ENCODE measurements at places on chromosomes 13 and 19.

- DNase-seq, result no peak
Measured at GRCh38 chr19:4206818-4207484, 22.4 kb upstream of the EBI3 start.

GRCh38 chr19:20928371-20928770 lies 5.3 kb downstream of the ZNF85 start:
- DNase-seq, result no peak

DNA sequence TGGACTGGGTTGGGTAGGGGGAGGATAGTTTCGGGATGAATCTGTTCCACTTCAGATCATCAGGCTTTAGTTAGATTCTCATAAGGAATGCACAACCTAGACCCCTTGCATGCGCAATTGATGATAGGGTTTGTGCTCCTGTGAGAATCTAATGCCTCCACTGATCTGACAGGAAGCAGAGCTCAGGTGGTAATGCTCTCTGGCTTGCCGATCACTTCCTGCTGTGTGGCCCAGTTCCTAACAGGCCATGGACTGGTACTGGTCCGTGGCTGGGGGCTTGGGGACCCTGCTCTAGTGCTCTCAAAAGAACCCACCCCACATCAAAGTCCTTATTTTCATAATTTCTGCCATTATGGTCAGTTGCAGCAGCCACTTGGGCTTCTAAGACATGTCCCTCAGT lies 30.1 kb downstream of the DNAJC3 start:
- no peak for DNase-seq

GRCh38 chr13:71613066-71613745 lies 253.8 kb downstream of the DACH1 start:
- no peak for DNase-seq

DNA sequence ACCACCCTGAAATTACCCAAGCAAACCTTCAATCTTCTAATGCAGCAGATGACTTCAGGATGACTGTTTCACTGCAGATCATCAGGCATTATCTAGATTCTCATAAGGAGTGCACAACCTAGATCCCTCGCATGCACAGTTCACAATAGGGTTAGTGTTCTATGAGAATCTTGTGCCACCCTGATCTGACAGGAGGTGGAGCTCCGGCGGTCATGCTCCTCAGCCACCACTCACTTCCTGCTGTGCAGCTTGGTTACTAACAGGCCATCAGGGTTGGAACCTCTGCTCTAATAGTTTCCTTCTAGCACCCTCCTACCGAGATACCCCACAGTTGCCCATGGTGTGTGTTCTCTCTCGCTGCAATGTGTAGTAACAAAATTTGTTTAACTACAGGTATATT lies 442.8 kb downstream of the FGF14 start:
- DNase-seq, result no peak

DNA sequence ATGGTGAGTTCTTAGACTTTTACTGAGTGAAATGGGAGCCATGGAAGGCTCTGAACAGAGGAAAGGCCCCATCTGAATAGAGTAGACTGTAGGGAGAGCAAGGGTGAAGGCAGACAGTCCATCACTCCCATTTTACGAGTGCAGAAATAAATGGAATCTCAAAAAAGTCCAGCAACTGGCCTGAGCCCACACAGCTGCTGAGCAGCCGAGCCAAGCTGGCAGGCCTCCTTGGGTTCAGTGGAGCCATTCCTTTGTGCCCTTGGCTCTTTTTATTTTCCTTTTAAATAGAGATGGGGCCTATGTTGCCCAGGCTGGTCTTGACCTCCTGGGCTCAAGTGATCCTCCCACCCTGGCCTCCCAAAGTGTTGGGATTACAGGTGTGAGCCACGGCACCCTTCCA lies 1.0 kb upstream of the MYH14 start:
- DNase-seq, result no peak

GRCh38 chr19:31072451-31072850 lies 276.8 kb downstream of the TSHZ3 start:
- DNase-seq, result no peak

DNA sequence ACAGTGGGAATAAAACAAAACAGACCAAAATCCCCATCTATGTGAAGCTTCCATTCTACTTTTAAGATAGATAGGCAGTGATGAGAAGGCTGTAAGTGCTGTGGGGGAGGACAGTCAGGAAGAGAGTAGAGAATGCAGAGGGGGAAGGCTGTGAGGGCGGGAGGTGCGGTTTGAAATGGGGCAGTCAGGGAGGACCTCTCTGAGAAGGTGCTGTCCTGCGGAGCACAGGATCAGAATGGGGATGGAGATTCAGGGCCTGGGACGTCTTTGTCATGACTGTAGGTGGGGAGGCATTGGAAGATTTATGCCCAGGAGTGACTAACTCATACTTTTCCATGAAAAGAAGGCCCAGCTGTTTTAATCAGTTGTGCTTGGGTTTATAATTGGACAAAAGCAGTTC lies 3.9 kb upstream of the GPR183 start:
- no peak for DNase-seq

DNA sequence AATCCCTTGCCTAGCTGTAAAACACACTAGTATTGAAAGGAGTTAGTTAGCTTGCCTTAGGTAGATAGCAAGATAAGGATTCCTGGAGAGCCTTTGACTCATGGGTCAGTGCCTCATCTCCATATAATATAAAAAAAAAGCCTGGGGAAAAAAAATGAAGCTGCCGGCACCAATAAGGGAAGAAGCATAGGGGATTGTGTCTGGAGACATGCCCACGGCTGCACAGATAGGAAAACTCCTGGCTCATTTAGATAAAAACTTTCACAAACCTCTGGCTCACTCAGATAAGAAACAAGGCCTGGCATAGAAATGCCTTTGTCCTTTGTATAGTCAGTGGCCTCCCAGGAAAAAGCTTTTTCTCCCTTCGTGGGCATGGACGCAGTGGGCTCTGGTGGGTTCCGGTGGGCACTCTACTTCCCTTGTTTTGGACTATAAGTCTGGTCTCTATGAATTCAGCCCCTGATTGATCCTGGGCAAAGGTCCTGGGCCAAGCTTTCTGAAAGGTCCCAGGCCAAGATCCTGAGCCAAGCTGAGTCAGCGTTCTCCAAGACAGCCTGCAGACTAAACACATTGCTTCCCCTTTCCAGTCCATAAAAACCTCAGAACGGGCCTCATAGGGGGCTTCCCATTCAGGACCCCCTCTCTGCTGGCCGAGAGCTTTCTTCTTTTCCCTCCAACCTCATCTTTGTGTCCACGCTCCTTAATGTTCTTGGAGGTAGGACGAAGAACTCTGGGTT lies 4.9 kb upstream of the OR7A17 start:
- no peak for DNase-seq

DNA sequence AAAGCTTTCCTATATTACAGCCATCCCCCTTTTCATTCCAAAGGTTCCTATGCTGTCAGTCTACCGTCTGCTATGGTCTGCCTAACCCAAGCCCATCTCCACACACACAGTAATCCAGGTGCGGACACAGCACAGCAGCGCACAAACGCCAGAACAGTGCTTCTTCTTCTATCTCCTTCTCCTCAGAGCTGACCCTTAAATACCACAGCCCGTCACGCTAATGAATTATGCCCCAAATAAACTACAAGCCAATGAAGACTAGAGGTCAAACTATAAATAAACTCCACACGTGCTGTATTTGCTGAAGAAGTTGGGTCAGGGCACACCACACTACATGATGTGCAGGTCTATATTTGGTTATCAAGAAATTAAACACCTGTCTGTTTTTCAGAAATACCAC lies 71.8 kb downstream of the TBC1D4 start:
- DNase-seq, result no peak

DNA sequence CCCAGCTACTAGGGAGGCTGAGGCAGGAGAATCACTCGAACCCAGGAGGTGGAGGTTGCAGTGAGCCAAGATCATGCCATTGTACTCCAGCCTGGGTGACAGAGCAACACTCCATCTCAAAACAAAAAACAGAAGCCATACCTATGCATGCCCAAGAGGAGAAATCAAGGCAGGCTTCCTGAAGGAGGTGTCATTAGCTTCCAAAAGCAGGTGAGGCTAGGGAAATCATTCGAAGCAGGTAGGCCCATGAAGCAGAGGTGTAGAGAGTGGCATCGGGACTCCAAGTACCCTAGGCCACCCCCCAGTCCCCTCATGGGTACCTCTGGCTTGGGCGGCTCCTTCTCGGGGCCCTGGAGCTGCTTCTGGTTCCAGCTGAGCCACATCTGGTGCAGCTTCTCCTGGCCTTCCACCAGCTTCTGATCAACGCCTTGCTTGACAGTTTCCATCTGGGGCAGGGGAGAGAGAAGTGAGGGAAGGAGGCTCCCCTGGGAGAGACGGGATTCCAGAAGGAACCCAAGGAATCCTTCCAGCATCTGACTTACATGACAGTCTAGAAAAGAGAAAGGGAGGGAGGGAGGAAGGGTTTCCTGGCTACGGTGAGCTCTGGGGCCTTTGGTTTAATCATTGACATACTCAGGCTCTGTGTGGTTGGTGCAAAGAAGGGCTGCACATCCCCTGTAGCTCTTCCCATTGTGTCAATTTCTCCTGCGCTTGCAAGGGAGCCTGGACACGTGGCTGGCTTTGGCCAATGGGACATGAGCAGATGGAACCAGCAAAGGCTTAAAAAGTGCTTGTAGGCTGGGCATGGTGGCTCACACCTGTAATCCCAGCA lies 13.1 kb upstream of the TICAM1 start:
- no peak for DNase-seq

GRCh38 chr19:48795685-48796070 lies 15.2 kb downstream of the BCAT2 start:
- DNase-seq, result no peak

GRCh38 chr13:33348366-33348765 lies 62.8 kb upstream of the STARD13 start:
- no peak for DNase-seq

DNA sequence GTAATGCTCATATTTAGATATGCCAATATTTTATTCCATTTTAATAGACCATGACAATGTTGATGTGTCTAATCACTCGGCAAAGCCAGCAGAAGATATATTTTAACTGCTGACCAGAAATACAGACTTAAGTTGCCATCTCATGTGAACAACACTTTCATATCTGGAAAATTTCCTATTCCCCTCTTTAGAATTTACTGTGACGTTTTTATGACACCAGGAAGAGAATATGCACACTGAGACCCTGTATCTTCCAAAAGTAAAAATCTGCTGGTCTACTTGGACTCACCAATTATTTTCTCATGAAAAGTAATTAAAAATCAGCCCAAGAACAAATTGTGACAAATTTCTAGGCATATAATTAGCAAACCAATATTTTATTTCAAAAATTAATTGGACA lies 2.1 kb downstream of the PROSER1 start:
- no peak for DNase-seq

DNA sequence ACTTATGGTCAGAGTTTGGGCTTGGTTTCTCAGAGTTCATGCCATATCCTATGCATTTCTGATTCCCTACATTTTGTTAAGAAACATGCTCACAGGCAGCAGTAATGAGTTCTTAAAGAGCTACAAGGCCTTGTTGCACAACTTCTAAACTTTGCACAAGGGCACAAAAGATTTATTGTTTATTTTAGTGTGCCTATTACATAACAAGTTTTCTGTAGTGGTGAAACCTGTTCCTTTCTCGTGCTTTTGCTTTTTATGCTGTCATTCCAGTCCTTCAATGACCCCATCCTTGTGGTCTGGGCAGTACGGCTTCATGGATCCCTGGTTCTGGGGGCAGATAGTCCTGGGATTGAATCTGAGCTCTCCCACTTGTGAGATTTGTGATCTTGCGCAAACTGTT lies 17.8 kb downstream of the ZNF507 start:
- DNase-seq, result no peak

GRCh38 chr13:36029166-36029565 lies 102.0 kb downstream of the DCLK1 start:
- no peak for DNase-seq

GRCh38 chr13:47038188-47038587 lies 141.3 kb upstream of the HTR2A start:
- no peak for DNase-seq

DNA sequence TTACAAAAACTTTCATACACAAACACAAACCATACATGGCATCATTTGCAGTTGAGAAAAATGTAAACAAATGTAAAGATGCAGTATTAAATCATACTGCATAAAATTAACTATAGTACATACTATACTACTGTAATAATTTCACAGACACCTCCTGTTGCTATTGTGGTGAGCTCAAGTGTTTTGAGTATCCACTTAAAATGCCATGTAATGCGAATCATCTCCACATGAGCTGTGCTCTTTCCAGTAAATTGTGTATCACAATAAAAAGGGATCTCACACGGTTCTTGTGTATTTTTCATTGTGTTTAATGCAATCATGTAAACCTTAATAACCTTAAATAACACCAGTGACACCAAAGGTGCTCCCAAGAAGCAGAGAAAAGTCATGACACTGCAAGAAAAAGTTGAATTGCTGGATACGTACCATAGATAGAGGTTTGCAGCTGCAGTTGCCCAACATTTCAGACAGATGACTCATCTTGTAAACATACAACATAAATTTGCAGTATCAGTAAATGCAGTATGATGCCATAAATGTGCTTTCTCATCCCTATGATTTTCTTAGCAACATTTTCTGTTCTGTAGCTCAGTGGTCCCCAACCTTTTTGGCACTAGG lies 166.6 kb downstream of the RAP2A start:
- no peak for DNase-seq

DNA sequence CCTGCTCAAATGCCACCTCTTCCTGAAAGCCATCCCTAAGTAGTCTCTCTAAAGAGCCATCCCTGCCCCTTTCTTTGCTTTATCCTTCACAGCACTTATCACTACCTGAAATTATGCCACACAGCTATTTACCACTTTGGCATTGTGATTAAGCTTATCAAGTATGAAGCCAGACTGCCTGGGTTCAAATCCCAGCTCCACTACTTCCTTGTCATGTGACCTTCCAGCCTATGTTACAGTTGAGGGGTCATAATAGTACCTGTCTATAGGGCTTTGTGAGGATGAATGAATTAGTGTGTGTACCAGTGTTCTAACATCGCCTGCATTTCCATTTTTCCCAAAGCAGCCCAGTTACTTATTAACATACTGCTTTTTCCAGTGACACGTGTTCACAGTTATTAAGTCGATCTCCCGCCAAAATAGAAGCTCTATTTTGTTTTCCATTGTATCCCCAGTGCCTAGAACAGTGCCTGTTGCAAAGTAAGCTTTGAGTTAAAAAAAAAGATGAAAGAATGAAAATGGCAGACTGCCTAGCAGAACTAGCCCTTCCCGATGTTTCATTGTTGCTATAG lies 32.8 kb downstream of the ZSWIM9 start:
- no peak for DNase-seq

GRCh38 chr13:97228850-97229521 lies 6.9 kb downstream of the MBNL2 start:
- DNase-seq, result no peak

GRCh38 chr13:106533943-106534638 lies 1.4 kb downstream of the EFNB2 start:
- peak; percentile 2 for DNase-seq

DNA sequence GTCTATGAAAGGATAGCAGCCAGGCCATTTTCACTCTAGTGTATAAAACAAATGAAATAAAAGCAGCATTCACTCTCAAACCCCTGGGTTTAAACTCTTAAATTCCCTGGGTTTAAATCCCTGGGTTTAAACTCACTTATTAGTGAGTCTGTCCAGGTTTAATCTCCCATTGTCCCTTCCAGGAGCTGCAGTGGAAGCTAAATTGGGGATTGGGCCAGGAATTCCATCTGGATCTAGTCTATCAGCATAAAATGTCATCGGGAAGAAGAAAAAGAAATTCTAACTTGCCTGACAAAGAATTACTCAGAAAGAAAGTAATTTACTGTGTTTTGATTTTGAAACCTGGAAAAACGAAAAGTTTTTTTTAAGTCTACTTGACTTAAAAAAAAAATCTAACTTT lies 54.8 kb downstream of the FRY start:
- DNase-seq, result no peak

GRCh38 chr13:31725841-31726240 lies 13.5 kb upstream of the RXFP2 start:
- DNase-seq, result no peak
